Activated CD4-positive, alpha-beta memory T cell treated with anti-CD3 and anti-CD28 coated beads for 36 hours (primary cell): ENCODE measurements at places on chromosomes 1 and 21.

GRCh38 chr21:43190544-43190943, 21.7 kb downstream of the CRYAA start:
- H3K36me3 ChIP-seq, result no peaks in the 10 kb centered on the region
- no peak overlapping the region for H3K4me3 ChIP-seq
- no peaks in the 10 kb centered on the region for H3K4me1 ChIP-seq
- no peak for DNase-seq
- H3K27ac ChIP-seq, result no peak overlapping the region
- peaks cover 3% of the 10 kb centered on the region for H3K27me3 ChIP-seq

DNA sequence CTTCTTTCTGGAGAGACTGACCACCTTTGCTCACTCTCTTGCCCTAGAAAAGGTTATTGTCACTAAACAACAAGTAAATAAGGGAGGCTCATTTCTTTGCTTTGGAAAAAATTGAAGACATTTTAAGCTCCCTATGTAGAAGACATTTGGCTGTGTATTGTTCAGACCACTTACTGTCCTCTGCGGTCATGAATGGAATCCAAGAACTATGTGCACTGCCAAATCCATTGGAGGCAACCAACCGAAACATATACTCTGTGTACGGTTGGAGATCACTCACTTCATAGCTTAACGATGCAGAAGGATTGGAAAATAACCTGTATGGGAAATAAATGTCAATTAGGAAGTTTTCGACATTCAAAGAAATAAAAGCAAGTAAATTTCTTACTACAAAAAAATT, 332.8 kb downstream of the KCTD3 start:
- no peaks in the 10 kb centered on the region for H3K36me3 ChIP-seq
- H3K27me3 ChIP-seq, result no peaks in the 10 kb centered on the region
- H3K4me3 ChIP-seq, result no peak overlapping the region
- DNase-seq, result no peak
- H3K27ac ChIP-seq, result no peak overlapping the region
- no peaks in the 10 kb centered on the region for H3K4me1 ChIP-seq

DNA sequence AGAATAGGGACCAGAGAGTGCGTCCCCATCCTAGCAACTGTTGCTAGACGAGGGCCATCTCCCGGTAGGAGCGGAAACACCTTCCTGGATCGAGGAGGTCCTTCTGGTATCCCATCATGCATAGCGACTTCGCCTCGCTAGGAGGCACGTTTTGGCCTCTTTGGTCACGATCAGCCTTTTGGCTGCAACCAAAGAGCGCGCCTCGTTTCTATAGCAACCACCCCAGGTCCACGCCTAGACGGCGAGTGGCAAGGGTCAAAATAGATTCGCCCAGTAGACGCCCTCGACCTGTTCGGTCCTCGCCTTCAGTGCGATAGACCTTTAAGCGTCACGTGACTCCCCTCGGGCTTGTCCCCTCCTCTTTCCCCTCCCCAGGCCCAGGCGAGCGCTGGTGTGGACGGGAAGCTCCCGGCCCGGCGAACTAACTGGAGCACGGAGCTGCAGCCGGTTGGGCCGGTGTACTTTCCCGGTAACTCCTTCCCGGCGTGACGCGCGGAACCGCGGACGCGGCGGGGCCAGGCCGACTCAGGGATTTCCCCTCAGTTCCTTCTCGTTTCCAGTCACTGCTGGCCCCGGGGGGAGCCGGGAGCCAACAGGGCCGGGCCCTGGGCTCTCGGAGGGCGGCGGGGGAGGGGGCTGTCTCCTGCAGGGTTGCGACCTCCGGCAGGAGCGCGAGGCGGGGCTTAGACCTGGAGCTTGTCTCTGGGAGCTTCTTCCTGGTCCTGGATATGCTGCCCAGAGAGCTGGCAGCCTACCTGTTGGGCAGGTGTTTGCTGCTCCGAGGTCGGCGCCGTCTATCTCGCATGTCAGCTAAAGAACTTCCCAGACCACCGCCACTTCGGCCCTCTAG, at the start of gene DNAJC16:
Gene DNAJC16 (plus strand): TSS at position 359 of the 850 bp plus-strand sequence. CDS start 2,258 bp downstream, outside the sequence.
- H3K4me1 ChIP-seq, result peaks cover 50% of the 10 kb centered on the region
- DNase-seq, result peak; percentile 99
- peak within 1 kb of the TSS; percentile 89 for H3K4me3 ChIP-seq
- H3K27me3 ChIP-seq, result no peaks in the 10 kb centered on the region
- no peaks in the 10 kb centered on the region for H3K36me3 ChIP-seq
- H3K27ac ChIP-seq, result peak within 1 kb of the TSS; percentile 99

DNA sequence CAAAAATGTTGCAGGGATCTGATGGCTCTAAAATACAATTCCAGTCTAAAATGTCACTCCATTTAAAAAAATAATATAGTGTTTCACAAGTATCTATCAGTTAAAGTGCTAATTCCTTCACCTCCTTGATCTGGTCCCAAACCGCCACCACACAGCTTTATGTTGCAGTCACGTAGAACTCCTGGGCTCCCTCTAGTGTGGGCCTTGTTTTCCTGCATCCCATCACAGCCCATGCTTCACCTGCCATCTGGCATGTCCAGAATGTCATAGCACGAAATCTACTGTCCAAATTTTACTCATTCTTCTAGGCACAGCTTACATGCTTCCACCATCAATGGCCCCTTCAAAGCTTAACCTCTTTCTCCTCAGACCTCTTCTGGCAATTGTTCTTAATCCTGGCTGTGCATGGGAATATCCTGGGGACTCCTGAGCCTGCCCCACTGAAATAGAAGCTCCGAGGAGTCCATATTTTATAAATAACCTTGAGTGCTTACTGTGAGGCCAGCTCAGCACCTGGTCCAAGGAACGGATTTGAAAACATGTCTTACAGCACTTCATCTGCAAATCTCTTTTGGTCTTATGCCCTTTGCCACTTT, 15.5 kb downstream of the FYB2 start:
- H3K27me3 ChIP-seq, result peaks cover 7% of the 10 kb centered on the region
- no peaks in the 10 kb centered on the region for H3K4me1 ChIP-seq
- no peak overlapping the region for H3K4me3 ChIP-seq
- peak; percentile 16 for DNase-seq

DNA sequence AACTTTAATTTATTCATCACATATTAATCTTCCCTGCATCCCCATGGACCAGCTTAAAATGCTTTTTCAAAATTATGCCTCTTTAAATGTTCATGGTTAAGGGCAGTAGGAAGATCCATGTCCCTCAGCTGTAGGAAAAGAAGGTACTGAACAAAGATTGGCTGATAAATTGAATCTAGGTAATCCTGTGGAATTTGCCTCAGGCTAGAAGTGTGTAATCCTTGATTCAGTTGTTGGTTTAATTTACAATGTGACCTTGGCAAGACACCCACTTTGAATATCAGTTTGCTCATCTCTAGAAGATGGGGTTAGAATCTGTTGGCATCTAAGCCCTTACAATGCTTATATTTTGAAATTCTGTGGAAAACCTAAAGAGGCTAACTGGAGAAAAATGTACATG, 6.1 kb downstream of the TTC4 start:
- DNase-seq, result no peak
- H3K27ac ChIP-seq, result no peak overlapping the region
- peaks cover 23% of the 10 kb centered on the region for H3K4me1 ChIP-seq
- H3K36me3 ChIP-seq, result peaks cover 65% of the 10 kb centered on the region
- no peak overlapping the region for H3K4me3 ChIP-seq

GRCh38 chr1:246566813-246567645, 773 bp downstream of the CNST start:
- no peaks in the 10 kb centered on the region for H3K27me3 ChIP-seq
- peak overlapping the region; percentile 90 for H3K4me3 ChIP-seq
- no peak for DNase-seq
- H3K4me1 ChIP-seq, result peaks cover 46% of the 10 kb centered on the region
- peaks cover 11% of the 10 kb centered on the region for H3K36me3 ChIP-seq

GRCh38 chr1:58618303-58618702, 41.3 kb upstream of the TACSTD2 start:
- peaks cover 14% of the 10 kb centered on the region for H3K27me3 ChIP-seq
- H3K36me3 ChIP-seq, result no peaks in the 10 kb centered on the region
- H3K27ac ChIP-seq, result no peak overlapping the region
- H3K4me1 ChIP-seq, result no peaks in the 10 kb centered on the region

DNA sequence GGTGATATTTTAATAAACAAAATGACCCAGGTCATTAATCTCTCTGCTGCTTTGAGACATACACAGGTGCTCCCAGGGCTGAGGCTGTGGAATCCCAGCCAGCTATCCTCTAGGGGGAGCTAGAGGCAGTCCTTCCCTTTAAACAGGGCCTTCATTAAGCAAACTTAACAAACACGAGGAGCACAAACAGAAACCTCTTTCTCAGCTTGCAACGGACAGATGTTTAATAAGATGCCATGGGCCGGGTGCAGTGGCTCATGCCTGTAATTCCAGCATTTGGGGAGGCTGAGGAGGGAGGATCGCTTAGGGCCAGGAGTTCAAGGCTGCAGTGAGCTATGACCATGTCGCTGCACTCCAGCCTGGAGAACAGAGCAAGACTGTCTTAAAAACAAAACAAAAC, 106.7 kb downstream of the HIVEP3 start:
- no peaks in the 10 kb centered on the region for H3K36me3 ChIP-seq
- H3K4me3 ChIP-seq, result no peak overlapping the region
- no peaks in the 10 kb centered on the region for H3K27me3 ChIP-seq
- H3K27ac ChIP-seq, result no peak overlapping the region

DNA sequence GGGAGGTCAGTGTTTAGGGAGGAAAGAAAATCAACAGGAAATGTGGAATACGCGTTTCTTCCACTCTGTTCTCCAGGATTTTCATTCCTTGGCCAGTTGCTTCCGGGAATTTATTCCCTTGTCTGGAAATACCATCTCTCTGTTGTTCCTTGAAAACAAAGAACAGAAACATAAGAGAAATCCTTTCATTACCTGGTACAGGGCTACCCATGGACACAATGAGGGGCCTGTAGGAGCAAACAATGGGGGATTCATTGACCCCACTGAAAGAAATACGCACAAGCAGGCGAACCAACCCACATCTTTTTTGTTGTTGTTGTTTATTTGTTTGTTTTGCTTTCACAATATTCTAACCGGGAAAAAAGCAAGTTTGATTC, 20.0 kb upstream of the BACE2 start:
- peaks cover 8% of the 10 kb centered on the region for H3K27me3 ChIP-seq
- no peak overlapping the region for H3K27ac ChIP-seq
- no peaks in the 10 kb centered on the region for H3K4me1 ChIP-seq
- no peak for DNase-seq
- H3K4me3 ChIP-seq, result no peak overlapping the region

- no peaks in the 10 kb centered on the region for H3K36me3 ChIP-seq
- H3K27ac ChIP-seq, result no peak overlapping the region
- no peak overlapping the region for H3K4me3 ChIP-seq
- no peak for DNase-seq
- H3K27me3 ChIP-seq, result no peaks in the 10 kb centered on the region
Observed at GRCh38 chr1:71780681-71781080, 501.7 kb downstream of the NEGR1 start.

DNA sequence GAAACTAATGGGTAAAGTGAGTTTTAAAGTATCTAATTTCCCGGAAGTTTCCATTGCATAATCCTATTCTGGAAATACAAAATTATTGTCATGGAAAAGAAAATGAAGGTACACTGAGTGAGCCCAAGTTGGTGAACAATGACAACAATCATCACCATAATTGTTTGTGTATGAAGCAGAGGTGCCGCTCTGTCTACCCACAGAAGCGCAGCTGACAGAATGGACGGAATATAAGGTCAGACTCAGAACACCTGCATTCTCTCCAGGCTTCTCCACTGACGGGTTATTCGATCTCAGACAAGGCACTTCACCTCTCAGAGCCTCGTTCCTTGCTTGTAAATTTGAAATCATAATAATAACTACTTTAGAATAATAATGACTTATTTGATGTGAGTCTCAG, 99.1 kb upstream of the NGF start:
- DNase-seq, result no peak
- H3K27me3 ChIP-seq, result peaks cover 3% of the 10 kb centered on the region
- no peaks in the 10 kb centered on the region for H3K4me1 ChIP-seq
- H3K36me3 ChIP-seq, result no peaks in the 10 kb centered on the region

GRCh38 chr21:15366555-15366954, 301.8 kb upstream of the NRIP1 start:
- H3K27me3 ChIP-seq, result peaks cover 3% of the 10 kb centered on the region
- peaks cover 4% of the 10 kb centered on the region for H3K36me3 ChIP-seq
- DNase-seq, result no peak
- no peak overlapping the region for H3K4me3 ChIP-seq
- H3K4me1 ChIP-seq, result no peaks in the 10 kb centered on the region
- no peak overlapping the region for H3K27ac ChIP-seq

DNA sequence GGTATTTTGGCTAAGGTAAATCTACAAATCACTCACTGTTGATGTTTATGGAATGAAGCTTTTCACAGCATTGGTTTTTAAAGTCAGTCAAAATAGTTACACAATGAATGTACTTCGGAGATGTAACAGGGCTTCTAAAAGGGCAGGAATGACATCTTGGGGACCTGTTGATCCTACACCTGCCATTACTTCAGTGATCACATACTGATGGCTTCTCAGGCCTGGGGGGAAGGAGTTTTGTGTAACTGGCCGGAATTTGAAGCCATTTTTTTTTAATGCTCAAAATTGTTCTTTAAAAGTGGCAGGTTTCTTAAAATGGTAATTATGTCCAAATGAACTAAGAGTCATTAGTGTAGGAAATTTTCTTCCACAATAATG, 11.2 kb downstream of the RPL5 start:
- H3K27ac ChIP-seq, result peak overlapping the region; percentile 56
- peaks cover 59% of the 10 kb centered on the region for H3K36me3 ChIP-seq
- peaks cover 28% of the 10 kb centered on the region for H3K4me1 ChIP-seq
- H3K4me3 ChIP-seq, result no peak overlapping the region
- DNase-seq, result no peak

GRCh38 chr1:10901091-10901890, 104.8 kb upstream of the CASZ1 start:
- no peak overlapping the region for H3K27ac ChIP-seq
- no peak for DNase-seq
- no peak overlapping the region for H3K4me3 ChIP-seq
- no peaks in the 10 kb centered on the region for H3K36me3 ChIP-seq
- no peaks in the 10 kb centered on the region for H3K27me3 ChIP-seq

- H3K4me1 ChIP-seq, result no peaks in the 10 kb centered on the region
- no peaks in the 10 kb centered on the region for H3K27me3 ChIP-seq
- no peak overlapping the region for H3K27ac ChIP-seq
- no peak for DNase-seq
Observed at GRCh38 chr1:55997536-55997935, 581.8 kb downstream of the PLPP3 start.

DNA sequence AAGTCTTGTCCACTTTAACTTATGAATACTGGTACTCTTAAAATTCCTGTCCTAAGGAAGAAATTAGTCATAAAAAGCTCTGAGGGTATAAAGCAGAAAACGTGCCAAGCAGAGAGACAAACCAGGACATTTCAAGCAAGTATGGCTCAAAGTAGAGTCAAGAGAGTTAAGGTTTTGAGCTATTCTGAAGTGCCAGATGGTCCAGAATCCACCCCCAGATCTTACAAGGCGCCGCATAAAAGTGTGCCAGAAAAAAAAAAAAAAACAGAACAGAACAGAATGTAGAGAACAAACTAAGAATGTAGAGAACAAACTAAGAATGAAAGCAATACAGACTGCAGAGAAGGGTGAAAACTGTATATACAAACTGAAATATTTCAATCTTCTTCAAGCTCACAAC, 12.5 kb downstream of the EPS15 start:
- H3K36me3 ChIP-seq, result peaks cover 11% of the 10 kb centered on the region
- peaks cover 61% of the 10 kb centered on the region for H3K4me1 ChIP-seq
- peak overlapping the region; percentile 53 for H3K27ac ChIP-seq
- DNase-seq, result peak; percentile 35
- no peak overlapping the region for H3K4me3 ChIP-seq
- no peaks in the 10 kb centered on the region for H3K27me3 ChIP-seq
